Stimulated activated CD8-positive, alpha-beta memory T cell treated with anti-CD3 and anti-CD28 coated beads, Interleukin-2, amount 100 ng/mL, for 1 hour (primary cell): ENCODE measurements at places on chromosomes 7 and 10.

DNA sequence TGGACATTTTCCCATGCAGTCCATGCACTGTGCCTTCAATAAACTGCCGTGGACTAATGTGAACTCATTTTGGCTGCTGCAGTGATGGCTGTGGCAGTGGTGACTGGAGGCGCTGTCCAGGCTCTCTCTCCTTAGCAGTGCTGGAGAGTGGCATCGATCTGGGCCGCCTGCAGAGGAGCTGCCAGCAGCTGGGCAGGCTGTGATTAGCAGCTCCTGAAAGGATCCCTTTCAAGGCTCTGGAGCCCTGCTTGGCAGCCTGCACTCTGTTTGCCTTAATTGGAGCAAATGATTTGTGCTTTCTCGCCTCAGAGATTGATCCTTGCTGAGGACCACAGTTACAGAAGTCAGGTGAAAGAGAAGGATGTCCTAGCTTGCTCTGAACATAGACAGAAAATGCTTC is 130.1 kb upstream of the VWC2 start:
- DNase-seq: no peak

- no peak for DNase-seq
Observed at GRCh38 chr7:123275036-123275753, 75.4 kb upstream of the SLC13A1 start.

- no peak for DNase-seq
Observed at GRCh38 chr10:69270990-69271389, 7.3 kb upstream of the HK1 start.

DNA sequence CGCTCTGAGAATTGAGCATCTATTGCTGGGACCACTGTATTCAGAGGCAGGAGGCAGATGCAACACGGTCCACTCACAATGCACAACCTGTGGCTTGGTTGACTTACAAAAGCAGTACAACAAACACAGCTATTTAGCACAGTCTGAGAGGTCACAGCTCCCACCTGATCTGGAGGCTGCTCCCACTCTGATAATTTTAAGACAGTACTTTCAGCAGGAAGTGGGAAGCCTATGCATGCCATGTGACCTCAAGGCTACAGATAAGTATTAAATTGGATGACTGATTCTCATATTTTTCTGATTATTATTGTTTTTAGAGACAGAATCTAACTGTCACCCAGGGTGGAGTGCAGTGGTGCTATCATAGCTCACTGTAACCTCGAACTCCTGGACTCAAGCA is 659.3 kb downstream of the PARD3 start:
- no peak for DNase-seq

DNA sequence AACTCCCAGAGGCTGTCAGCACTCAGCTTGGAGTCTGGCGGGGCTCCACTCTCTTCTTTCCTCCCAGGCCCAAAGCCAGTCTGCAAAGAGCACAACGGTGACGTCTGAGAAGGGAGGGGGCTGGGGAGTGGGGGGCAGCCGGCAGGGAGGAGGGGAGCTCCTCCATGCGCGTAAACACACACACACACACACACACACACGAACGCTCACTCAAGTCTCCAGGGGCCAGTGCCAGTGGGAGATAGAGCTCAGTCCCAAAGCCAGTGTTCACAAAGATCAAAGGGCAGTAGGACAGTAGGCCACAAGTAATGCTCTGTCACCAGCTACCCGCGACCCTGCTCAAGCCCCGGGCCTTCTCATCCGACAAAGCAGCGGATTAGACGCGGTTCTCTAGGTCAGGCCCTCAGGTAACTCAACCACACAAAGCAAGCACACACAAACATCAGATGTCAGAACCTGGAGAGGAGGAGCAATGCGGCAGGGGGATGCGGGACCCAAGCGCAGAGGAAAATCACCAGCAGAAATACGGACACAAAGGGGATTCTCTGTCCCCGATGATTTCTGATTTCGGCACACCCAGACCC is 19.9 kb downstream of the TCAF1 start:
- DNase-seq: no peak

DNA sequence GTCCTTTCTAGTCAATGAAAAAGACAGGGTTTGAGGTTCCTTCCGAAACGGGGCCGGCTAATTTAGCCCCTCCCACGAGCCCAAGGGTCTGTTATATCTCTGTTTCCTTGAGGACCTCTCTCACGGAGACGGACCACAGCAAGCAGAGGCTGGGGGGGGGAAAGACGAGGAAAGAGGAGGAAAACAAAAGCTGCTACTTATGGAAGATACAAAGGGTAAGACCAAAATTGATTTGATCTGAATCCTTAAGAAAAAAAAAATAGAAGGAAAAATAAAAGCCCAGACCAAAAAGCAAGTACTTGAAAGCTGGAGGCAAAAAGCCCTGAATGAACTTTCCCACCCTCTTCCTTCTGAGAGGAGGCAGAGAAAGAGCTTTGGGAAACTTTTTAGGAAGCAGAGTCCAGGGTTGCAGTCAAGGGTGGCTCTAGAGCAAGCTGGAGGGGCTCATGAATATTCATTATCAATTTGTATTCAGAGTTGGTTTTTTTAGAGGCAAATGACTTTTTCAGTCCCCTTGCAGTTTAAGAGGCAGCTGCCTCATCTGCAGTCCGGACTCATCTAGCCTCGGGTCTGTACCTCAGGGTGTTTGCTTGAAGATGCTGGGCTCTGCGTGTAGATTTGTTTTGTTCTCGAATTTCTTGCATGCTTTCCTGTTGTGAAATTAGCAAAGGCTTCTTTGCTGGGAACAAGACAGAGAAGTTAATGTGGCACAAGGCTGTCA is at the start of gene ENTPD1:
Gene ENTPD1, plus strand, starts transcription at position 123 of the 721 bp plus-strand sequence. Its CDS starts 77 bp downstream, at position 200.
- DNase-seq: no peak

DNA sequence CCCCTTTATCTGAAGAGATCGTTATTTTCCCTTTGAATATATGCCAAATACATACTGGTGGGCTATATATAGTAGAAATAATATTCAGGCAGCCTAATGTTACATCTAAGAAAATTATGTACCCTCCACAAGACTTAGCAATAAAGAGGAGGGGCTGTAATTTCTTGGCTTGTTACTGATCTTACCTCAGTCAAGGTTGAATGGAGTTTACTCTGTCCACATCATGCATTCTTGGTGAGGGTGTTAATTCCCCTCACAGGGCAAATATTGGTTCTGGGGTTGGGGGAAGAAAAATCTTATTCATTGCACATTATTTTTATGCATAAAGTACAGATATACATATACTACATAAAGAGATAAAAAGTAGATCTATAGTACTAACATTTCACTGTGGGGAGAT is 145.8 kb upstream of the ANK3 start:
- no peak for DNase-seq

DNA sequence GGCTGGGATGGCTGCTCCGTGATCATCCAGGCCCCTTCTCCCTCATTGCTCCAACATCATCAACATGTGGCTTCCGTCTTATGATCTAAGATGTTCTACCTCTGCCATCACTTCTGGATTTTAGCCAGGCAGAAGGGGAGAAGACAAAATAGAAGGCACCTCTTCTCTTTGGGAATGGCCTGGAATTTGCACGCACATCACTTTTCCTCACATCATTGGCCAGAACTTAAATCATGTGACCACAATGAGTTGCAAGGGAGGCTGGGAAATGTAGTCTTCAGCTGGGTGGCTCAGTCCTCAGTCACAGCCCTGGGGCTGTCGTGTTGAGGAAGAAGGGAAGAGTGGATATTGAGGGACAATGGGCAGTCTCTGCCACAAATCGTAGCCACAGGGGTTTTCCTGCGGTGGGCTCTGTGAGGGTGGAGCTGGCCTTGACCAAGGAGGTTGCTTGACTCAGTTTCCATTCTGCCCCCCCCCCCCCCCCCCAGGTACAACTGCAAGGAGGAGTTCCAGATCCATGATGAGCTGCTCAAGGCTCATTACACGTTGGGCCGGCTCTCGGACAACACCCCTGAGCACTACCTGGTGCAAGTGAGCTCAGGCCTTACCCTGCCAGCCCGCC is 50.3 kb downstream of the PALD1 start:
- DNase-seq: no peak

GRCh38 chr10:34018129-34018528 is 683.7 kb upstream of the NRP1 start:
- no peak for DNase-seq

- no peak for DNase-seq
Observed at GRCh38 chr10:22626784-22627183, 87.6 kb downstream of the PIP4K2A start.

DNA sequence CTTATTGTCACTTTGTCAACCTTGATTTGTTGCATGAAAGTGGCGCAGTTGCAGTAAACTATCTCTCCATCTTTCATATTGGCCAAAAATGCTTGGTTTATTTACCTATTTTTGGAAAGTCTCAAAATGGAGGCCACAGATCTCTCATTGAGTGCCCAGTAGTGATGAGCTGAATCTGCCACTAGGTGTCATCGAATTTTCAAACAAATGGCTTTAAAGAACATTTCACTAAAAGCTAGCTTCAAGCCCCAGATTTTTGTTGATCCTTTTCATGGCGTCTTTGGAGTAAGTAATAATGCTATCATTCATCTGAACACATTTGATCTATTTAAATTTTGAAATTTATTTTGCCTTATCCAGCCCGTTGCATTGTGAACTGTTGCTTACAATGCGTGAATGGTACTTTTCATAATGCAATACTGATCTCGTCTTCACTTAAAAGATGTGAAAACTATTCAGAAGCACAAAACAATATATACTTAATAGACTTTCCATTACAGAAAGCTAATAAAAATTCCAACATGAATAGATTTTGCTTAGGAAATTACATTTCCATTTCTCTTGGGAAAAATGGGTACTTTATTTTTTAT is 236.2 kb downstream of the DNAJB9 start:
- DNase-seq: no peak

DNA sequence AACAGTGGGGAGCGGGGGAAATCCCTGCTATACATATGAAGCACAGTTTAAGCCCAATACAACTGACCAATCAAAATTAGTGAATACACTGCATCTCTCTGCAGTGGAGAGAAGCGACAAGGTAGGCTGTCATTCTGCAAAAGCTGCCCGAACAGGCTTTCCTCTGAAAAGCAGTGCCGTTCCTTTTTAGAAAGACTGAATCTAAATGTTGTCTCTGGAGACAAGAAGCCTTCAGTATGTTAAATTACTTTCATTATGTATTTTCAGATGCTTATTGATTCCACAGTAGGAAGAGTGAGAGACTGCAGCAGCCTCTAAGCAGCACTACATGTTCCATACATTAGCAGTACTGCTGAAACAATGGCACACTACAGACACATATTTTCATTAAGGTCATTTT is at the start of gene GPR22:
Gene GPR22, plus strand, starts transcription at position 129 of the 400 bp plus-strand sequence. CDS start 4,004 bp downstream, outside the sequence.
- no peak for DNase-seq

GRCh38 chr10:128027822-128028507 is 98.3 kb downstream of the MKI67 start:
- no peak for DNase-seq

- no peak for DNase-seq
Observed at GRCh38 chr10:46048152-46048551, 2.1 kb upstream of the MSMB start.

GRCh38 chr7:134992626-134993179 is 6.4 kb downstream of the AGBL3 start:
- no peak for DNase-seq

- no peak for DNase-seq
Observed at GRCh38 chr10:21989453-21990154, 13.9 kb downstream of the DNAJC1 start.
